Bladder microvascular endothelial cell (primary cell): ENCODE measurements at places on chromosomes 6 and 20. TPM values are rescaled to one million over a fixed set of nuclear protein-coding genes. Genes with fewer than 3 reads are reported as not detected.

The BMP2 gene
- total RNA-seq = 13.8 and 17.2 TPM in 2 replicates

The LAMA2 gene
- total RNA-seq = 0.81 and 1.2 TPM in 2 replicates

The PRSS16 gene
- total RNA-seq = not detected in 2 replicates

The XKR7 gene
- not detected in 2 replicates for total RNA-seq

The RBBP8NL gene
- not detected in 2 replicates for total RNA-seq

The PRDM13 gene
- not detected in 2 replicates for total RNA-seq

The DEK gene
- 84.1 and 126 TPM in 2 replicates for total RNA-seq

The HNF4A gene
- under 0.01 TPM in 1 of 2 replicates, not detected in the other for total RNA-seq

The DACT2 gene
- total RNA-seq = not detected in 2 replicates
